ENCODE measurements at places on chromosomes 5 and 9. TPM values are rescaled to one million over a fixed set of nuclear protein-coding genes. Genes with fewer than 3 reads are reported as not detected.

DOCK8 gene
- 14.8 TPM for total RNA-seq

GCNT1 gene
- total RNA-seq, result 63.6 TPM

LURAP1L gene
- 13.8 TPM for total RNA-seq

GNA14 gene
- total RNA-seq, result 11.1 TPM

MEGF10 gene
- total RNA-seq, result 0.13 TPM

FAT2 gene
- not detected for total RNA-seq

HTR1A gene
- not detected for total RNA-seq

Measured in Peyer's patch (tissue), 4 donors.